ENCODE measurements at places on chromosomes 12 and 14.

GRCh38 chr12:107129315-107129930 lies 36.1 kb upstream of the CRY1 start:
- no peak for DNase-seq

DNA sequence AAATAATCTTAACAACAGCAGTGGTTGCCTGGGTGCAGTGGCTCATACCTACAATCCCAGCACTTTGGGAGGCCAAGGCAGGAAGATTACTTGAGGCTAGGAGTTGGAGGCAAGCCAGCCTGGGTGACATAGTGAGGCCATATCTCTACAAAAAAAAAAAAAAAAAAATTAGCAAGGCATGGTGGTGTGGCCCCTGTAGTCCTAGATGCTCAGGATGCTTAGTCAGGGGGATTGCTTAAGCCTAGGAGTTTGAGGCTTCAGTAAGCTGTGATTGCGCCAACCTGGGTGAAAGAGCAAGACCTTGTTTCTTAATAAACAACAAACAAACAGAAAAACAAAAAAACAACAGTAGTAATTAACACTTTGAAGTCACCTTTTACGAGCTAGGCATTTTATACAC lies 642 bp upstream of the ACSM4 start:
- DNase-seq = no peak

DNA sequence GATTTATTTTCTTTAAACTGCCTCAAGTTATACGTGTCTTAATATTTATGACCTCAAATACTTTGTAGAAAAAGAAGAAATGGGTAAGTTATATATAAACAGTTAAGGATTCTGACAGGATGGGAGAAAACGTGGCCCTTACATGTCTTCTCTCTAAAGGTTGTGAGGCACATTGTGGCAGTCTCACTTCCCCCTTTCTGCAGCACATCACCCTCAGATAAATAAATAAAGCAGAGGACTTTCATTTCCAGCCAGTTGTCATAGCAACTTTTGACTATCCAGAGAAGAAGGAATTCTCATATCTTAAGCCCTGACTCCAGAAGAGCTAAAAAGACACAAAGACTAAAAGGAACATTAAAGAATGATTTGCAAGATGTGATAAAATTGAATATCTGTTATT lies 28.8 kb upstream of the CEP83 start:
- DNase-seq = peak; percentile 2

GRCh38 chr14:64720131-64720576 lies 15.9 kb downstream of the PLEKHG3 start:
- peak; percentile 95 for DNase-seq

DNA sequence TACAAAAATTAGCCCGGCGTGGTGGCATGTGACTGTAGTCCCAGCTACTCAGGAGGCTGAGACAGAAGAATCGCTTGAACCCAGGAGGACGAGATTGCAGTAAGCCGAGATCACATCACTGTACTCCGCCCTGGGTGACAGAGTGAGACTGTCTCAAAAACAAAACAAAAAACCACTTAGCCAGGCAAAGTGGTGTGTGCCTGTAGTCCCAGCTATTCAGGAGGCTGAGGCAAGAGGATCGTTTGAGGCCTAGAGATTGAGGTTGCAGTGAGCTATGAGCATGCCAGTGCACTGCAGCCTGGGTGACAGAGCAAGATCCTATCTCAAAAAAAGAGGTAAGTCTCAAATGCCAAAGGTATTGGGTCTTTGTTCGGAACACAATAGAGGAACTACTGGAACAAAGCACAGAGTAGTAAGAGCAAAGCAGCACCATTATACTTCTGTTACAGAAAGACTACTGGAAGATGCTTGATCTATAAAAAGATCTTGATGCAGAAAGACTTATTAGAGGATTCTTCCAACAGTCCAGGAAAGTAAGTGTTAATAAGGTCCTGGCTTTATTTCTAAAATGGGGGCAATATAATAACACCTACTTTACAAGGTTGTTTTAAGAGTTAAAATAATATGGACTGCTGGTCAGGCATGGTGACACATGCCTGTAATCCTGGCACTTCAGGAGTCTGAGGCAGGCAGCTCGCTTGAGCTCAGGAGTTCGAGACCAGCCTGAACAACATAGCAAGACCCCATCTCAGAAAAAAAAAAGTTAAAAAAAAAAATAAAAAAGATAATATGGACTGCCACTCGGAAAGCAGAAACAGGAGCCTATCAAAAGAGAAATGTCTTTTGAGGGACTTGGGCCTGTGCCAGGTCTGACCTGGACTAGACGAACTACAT lies 29.9 kb downstream of the BTBD7 start:
- no peak for DNase-seq

DNA sequence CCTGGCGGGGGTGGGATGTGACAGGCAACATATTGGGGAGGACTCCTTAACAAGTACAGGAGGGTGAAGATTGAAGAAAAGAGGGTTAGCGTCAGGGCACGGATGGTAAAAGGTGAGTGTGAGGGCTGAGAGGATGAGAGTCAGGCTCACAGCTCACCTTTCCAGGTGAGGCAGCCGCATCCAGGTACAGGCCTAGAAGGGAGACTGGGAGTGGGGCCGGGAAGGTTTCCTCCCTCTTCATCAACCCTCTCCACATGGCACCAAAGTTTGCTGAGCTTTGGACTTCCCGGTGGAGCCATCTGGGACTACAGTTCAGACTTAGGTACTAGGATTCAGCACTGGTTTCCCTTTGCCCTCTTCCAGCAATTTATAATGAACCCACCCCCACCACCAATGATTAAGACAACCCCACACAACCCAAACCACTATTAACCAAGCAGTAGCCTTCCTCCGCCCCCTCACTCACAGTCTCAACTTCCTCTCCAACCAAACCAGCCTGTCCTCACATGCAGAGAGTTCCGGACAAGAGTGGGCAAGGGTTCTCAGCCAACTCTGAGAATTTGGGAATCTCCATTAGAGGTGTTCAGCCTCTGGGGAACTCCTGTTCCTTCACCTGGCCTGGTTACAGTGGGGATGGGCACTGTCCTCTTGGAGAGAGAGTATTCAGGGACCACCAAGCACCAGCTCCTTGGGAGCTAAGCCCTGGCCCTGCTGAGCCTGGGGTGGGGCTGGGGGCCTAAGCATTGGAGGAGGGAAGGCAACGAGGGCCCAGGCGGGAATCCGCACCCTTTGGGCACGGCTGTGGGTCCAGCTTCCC lies 2.4 kb upstream of the HOXC4 start:
- DNase-seq = no peak

GRCh38 chr14:81449576-81449975 lies 49.5 kb upstream of the STON2 start:
- no peak for DNase-seq

Data from fibroblast of skin of back (primary cell).